ENCODE measurements at places on chromosomes 7 and 10.

DNA sequence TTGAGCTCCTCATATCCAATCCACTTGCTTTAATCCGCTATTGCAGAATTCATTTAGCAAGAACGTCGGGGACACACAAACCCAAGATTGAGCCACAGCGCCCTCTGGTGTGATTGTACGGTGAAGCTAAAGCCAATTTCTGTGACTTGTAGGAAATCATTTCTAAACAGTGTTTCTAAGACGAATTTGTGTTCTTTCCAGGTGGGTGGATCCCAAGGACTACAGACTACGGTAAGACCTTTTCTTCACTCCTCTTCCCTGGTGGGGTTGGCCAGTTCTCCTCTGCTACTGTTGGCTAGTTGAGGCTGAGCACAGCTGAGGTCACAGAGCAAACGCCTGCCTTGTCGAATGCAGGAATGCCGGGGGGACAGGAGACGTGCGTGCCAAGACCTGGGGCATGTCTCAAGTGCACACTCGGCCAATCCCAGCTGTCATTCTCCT lies 5.2 kb downstream of the DMBT1 start:
- peak; percentile 70 for DNase-seq

DNA sequence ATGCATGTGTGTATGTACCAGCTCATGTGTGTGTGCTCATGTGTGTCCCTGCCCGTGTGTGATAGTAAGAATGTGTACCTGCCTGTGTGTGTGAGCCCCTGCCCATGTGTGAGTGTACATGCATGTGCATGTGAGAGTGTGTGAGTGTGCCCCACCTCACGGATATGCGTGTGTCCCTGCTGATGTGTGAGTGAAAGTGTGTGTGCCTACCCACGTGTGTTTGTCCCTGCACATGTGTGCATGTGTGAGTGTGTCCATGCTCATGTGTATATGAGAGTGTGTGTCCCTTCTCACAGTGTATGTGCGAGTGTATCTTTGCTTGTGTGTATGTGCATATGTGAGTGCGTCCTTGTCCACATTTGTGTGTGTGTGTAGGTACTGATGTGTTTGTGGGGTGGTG lies 69.6 kb downstream of the CDH23 start:
- no peak for DNase-seq

GRCh38 chr10:25142116-25142864 lies 32.5 kb upstream of the GPR158 start:
- no peak for DNase-seq

DNA sequence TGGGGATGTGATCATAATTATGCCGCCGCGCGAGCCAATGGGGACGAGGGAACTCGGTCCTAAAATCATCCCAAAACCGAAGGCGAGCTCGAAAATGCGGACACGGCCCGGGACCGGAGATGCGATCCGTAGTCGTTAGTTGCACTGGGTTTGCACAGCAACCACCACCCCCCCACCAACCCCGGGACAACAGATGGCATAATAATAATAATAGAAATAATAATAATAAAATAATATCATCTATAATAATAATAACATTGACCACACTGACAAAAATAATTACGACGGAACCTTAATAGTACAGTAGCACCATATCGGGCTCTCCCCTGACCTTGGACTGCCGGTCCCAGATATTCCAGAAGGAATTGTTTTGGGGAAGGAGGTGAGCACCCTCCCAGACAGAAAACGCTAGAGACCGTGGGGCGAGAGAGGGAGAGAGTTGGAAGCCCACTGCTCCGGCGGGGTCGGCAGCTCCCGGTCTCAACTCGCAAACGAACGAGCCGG lies 1.1 kb upstream of the EMX2 start:
- peak; percentile 94 for DNase-seq

DNA sequence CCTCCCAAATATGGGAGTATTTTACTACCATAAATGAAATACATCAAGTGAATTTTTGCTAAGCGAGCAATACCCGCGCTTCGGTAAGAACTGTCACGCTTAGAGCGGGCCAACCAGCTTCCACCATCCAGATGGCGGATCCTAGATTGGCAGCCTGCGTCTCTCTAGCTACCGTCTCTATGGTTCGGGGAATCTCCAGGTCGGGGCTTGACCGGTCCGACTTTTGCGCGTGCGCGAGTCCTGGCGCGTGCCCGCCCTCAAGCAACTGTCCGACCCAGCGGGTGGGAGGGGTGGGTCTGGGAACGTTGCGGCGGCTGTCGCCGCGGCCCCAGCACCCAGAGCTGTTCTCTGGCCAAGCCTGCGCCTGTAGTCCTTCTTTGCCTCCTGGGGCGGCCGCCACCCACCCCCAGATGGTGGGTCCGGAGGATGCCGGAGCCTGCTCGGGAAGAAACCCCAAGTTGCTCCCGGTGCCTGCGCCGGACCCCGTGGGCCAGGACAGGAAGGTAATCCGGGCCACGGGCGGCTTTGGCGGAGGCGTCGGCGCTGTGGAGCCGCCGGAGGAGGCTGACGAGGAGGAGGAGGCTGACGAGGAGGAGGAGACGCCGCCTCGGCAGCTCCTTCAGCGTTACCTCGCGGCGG lies at the start of gene TBC1D12:
Gene TBC1D12 (plus strand): TSS at position 338 of the 639 bp plus-strand sequence. CDS start 73 bp downstream, at position 411.
- DNase-seq = peak; percentile 94

GRCh38 chr7:51275532-51275931 lies 41.1 kb downstream of the COBL start:
- DNase-seq = no peak

GRCh38 chr10:12663863-12664262 lies 314.5 kb downstream of the CAMK1D start:
- no peak for DNase-seq

DNA sequence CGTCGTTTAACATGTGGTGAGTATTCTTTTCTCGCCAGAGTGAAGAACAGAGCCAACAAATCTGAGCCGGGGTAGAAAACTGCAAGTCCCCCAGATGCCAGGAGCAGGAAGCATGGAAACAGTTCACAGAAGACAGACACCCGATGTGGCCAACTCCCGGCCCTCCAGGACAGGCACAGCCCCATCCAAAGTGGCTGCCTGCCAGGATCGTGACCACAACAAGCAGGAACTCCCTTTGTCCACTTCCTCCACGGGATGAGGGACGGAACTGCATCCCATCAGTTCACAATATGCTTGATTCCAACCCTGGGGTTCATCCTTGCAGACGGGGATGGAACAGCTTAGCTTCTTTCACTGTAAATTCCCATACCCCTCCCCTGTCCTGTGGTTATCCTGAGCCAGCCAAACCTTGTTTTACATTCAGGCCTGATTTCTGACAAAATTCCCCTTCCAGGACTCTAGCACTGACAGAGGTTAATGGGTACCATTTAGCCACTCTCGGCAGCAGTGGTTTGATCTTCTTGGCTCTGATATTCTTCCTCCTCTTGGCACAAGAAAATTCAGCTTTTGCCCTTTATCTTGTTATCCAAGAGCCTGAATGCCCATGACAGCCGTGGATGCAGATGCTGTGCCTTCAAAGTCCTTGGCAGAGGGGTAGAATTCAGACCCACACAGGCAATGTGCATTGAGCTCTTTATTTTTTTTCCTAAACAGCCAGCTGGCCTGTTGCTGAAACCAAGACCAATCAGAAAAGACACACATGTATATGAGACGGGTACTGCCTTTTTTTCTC lies 105.5 kb upstream of the FAM204A start:
- peak; percentile 40 for DNase-seq

- DNase-seq = no peak
Observed at GRCh38 chr7:124943472-124943871, 13.8 kb upstream of the POT1 start.
